Activated CD4-positive, alpha-beta T cell treated with anti-CD3 and anti-CD28 coated beads for 48 hours (primary cell): ENCODE measurements at places on chromosomes 1 and 21.

DNA sequence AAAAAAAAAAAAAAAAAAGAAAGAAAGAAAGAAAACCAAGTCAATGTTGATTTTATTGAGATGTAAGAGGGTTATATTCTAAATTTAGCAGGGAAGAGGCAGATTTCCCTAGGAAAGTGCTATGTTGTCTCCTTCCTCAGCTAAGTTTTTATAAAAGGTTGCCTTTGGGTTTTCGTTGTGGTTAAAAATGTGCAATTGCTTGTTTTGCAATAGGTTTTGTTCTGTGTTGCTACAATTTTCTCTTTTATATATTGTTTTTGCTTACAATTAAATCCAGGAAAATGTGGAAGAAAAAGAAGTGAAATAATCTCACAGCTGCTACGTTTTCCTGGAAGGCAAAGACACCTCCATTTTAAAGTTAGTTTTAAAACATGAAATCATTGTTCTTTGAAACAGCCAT lies 136.7 kb upstream of the C1orf105 start:
- DNase-seq: no peak

GRCh38 chr1:244296003-244296402 lies 155.7 kb downstream of the ADSS2 start:
- DNase-seq: no peak

DNA sequence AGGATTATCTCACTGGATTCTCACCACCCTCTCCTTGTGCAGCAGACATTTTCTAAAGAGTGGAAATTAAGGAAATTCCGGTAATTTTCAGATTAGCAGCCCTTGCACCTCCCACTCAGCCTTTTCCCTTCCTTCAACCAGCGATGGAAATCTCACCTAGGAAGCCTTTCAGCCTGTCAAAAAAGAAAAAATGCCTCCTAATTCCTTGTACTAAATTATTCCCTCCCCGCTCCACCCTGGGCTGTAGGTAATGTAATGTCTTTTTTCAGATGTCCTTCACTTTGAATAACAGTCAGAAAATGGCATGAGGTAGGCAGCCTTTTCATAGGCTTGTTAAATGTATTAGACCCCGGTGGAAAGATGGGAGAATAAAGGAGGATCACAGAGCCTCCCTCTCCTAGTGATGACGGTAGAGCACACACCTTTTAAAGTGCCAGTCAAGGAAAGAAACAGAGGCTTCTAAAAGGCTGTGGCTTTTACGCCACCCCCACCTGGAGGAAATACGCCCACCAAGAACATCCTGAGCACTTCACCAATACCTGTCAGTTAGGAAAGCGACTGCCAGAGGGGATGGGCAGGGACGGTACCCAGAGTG lies 62.8 kb upstream of the NEK2 start:
- DNase-seq: no peak

- DNase-seq: no peak
These were observed 283.1 kb downstream of the TM2D1 start for GRCh38 chr1:61441723-61442262.
